Activated gamma-delta T cell (primary cell): ENCODE measurements at places on chromosomes 2 and 18.

DNA sequence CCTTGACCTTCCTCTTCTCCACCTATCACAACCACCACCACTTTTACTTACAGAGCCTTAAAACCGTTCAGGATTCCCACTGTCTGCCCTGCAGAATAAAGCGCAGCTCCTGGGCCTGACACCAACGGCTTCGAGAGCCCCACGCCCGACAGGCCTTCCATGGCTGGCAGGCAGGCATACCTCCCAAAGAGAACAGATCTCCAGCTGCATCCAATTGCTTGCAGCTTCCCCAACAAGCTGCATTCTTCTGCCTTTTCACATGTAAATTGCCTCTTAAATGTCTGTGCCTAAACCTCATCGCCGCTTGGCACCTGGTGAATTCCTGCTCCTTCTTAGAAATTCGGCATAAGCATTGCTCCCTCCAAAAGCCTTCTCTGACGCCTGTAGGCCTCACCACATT, 31.5 kb upstream of the FAM124B start:
- no peak for DNase-seq

DNA sequence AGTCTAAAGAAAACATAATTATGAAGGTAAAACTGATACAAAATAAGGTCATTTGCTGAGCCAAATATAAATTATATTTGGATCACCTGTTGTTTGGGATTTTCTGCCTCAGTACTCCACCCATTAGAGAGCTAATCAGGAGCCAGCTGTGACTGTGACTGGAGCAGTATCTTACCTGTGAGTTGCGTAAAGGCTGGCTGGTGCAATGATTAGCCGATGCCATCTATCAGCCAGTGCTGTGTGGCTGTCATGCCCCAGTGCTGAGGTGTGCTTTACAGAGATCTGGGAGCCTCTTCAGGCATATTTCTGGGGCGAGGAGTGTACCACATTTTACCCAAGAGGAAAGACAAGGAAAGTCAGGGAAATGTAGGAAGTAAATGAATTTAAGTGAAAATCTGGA, 191.8 kb downstream of the LRRTM1 start:
- DNase-seq: no peak

DNA sequence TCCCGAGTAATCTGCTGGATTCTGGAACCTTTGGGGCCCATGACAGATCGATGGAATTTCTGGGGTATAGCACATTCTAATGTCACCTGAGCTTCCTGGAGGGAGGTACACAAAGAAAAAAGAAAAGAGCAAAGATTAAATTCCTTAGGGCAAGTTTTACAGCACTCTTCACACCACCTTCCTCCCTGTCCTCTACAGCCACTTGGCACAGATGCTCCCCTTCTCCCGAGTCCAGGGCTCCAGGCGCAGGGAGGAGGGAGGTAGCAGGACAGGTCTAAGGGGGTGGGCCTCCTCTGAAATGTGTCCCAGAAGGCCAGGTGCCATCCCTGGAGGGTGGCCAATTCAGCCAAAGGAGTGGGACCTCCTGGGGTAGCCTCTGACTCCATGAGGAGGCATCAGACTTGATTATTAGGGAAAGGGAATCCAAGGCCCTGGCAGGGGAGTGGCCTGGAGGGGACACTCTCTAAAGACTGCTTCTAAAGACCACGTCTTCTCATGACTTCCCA, 50.3 kb downstream of the ANO7 start:
- DNase-seq: no peak

DNA sequence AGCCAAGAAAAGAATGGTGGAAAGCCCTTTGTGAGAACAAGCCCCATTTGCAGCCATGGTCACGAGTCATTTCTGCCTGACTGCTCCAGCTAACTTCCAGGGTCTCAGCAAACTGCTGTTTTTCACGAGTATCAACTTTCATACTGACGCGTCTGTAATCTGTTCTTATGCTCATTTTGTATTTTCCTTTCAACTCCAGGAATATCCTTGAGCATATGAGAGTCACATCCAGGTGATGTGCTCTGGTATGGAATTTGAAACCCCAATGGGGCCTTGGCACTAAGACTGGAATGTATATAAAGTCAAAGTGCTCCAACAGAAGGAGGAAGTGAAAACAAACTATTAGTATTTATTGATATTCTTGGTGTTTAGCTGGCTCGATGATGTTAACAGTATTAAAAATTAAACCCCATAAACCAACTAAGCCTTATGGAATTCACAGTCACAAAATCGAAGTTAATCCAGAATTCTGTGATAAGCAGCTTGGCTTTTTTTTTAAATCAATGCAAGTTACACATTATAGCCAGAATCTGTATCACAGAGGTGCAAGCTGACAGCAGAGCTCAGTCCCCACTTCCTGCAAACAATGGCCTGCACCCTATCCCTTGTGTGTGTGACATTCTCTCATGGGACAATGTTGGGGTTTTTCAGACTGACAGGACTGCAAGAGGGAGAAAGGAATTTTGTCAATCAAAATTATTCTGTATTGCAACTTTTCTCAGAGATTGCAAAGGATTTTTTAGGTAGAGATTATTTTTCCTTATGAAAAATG, 26.1 kb downstream of the SLC14A1 start:
- DNase-seq: no peak

GRCh38 chr2:231563378-231563961, 29.2 kb upstream of the TEX44 start:
- no peak for DNase-seq

DNA sequence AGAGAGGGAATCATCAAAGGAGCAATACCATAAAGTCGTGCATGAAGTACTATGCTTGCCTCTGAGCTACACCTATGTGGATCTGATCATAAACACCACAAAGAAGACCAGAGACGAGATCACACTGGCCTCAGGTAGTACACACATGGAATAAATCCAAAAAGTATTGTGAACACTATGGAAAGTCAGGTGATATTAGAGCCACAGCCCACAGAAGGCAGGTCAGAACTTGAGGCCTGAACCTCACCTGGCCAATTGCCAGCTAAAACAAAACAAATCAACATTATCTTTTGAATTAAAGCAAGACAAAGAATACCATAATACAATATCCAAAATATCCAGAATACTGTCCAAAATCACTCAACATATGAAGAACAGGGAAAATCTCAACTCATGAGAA, 371.1 kb downstream of the NCKAP5 start:
- DNase-seq: no peak

DNA sequence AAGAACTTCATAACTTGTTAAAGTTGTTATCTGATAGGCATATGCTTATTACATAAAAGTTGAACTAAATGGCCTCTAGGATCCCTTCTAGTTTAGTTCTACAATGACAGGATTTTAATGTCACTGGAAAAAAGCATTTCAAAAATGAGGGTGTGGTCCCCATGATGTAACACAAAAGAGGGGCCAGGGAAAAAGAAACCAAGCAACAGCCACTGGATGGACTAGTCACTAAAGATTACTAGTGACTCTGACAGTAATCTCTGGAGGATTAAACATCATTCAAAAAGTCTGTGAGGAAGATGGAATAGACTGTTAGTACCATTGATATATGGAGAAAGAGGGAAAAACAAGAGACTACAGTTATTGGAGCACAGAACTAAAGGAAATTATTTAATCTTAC, 22.6 kb downstream of the SEPTIN10 start:
- no peak for DNase-seq

- DNase-seq: no peak
Observed at GRCh38 chr2:129927696-129928095, 51.8 kb upstream of the RAB6C start.

- DNase-seq: no peak
Observed at GRCh38 chr18:35732636-35733035, 151.1 kb downstream of the GALNT1 start.

GRCh38 chr2:217103752-217104545, 244.1 kb upstream of the TNP1 start:
- DNase-seq: no peak
